Epithelial cell of alveolus of lung (primary cell): ENCODE measurements at places on chromosomes 11 and 22. TPM values are rescaled to one million over a fixed set of nuclear protein-coding genes. Genes with fewer than 3 reads are reported as not detected.

Gene CRYBB2
- not detected in 2 replicates for total RNA-seq

Gene GAS2
- total RNA-seq, result 1.9 and 8.3 TPM in 2 replicates

Gene EIF4ENIF1
- total RNA-seq, result 6.9 and 7.1 TPM in 2 replicates

Gene OR5P2
- not detected in 2 replicates for total RNA-seq

Gene SCGB2A2
- not detected in 2 replicates for total RNA-seq

Gene MMP8
- under 0.01 TPM in 1 of 2 replicates, not detected in the other for total RNA-seq

Gene CHST1
- total RNA-seq, result 4.9 and 10.2 TPM in 2 replicates

Gene DDI1
- total RNA-seq, result not detected in 2 replicates

Gene OR4D5
- total RNA-seq, result not detected in 2 replicates

Gene CTTN
- total RNA-seq, result 108 and 126 TPM in 2 replicates

Gene APOBEC3C
- 26.5 and 31.0 TPM in 2 replicates for total RNA-seq
